ENCODE measurements at places on chromosomes 5 and 9.

DNA sequence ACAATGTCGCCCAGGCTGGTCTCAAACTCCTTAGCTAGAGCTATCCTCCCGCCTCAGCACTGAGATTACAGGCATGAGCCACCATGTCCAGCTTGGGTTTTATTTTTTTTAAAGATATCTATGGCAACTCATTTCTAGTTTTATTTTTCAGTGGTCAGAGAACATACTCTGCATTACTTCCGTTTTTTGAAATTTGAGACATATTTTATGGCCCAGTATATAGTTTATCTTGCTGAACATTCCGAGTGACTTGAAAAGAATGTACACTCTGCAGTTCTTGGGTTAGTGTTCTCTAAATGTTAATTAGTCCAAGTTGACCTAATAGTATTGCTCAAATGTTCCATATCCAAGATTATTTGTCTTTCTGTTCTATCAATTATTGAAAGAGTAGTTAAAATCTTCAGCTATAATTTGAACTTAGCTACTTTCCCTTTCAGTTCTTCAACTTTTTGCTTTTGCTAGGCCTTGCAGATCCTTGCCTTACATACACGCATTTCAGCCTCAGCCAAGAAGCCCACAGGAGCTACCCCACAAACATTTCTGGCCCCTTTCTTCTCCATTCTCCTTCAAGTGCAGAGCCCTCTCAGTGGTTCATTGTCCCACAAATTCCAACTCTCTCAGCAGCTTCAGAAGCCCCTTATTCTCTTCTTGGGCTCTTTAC, 22.3 kb upstream of the SNAPC3 start:
- DNase-seq = no peak

DNA sequence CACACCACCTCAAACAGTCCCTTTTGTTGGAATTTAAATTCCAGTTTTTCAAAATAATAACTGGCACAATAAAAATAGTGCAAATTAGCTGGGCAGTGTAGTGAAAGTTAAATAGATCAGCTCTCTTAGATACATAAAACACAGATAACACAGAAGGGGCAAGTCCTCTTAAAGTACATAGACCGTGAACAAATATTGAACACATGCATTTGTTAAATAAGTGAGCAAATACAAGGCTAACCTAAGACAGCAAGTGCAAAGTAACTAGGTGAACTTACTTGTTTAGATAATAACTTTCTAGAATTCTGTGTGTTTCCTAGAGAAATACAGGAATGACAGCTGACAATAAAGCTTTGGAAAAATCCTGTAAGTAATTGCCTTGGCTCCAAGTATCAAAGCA, 280.1 kb downstream of the DOCK8 start:
- DNase-seq = no peak

GRCh38 chr9:78406146-78406545, 109.2 kb downstream of the PSAT1 start:
- no peak for DNase-seq

GRCh38 chr9:124188331-124189110, 69.2 kb upstream of the NEK6 start:
- no peak for DNase-seq

GRCh38 chr9:136022731-136023409, 61.7 kb upstream of the UBAC1 start:
- no peak for DNase-seq

GRCh38 chr5:142816531-142817430, 46.6 kb downstream of the ARHGAP26 start:
- no peak for DNase-seq

- no peak for DNase-seq
Observed at GRCh38 chr5:95241635-95242034, 43.3 kb downstream of the MCTP1 start.

- DNase-seq = no peak
Observed at GRCh38 chr9:119043996-119044395, 325.2 kb downstream of the BRINP1 start.

- no peak for DNase-seq
Observed at GRCh38 chr9:6793203-6793602, 35.4 kb downstream of the KDM4C start.

- peak; percentile 58 for DNase-seq
Observed at GRCh38 chr5:160399402-160400353, at the start of gene FAM200C. TSS of gene FAM200C (minus strand) at chr5:160400054. CDS start at chr5:160395490, 4,564 bp downstream.

DNA sequence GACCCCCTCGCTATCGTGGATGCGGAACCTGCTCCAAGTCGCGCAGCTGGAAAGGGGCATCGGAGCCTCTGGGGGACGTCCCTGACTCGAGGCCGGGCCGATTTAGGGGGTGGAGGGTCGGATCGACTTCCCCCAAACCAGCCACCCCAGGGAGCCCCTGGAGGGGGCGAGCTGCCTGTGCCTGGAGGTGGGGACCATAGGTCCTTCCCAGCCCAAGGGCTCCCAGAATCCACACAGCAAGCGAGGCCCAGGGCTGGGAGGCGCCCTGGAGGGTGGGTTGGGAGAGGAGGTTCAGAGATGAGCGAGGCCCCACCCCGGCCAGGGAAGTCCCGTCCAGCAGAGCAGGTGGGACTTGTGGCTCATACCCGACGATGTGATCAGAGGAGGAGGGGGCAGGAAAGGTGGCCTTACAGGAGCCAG, 147.6 kb downstream of the GAPVD1 start:
- no peak for DNase-seq

- DNase-seq = no peak
Observed at GRCh38 chr5:67031057-67031443, 165.5 kb downstream of the CD180 start.

DNA sequence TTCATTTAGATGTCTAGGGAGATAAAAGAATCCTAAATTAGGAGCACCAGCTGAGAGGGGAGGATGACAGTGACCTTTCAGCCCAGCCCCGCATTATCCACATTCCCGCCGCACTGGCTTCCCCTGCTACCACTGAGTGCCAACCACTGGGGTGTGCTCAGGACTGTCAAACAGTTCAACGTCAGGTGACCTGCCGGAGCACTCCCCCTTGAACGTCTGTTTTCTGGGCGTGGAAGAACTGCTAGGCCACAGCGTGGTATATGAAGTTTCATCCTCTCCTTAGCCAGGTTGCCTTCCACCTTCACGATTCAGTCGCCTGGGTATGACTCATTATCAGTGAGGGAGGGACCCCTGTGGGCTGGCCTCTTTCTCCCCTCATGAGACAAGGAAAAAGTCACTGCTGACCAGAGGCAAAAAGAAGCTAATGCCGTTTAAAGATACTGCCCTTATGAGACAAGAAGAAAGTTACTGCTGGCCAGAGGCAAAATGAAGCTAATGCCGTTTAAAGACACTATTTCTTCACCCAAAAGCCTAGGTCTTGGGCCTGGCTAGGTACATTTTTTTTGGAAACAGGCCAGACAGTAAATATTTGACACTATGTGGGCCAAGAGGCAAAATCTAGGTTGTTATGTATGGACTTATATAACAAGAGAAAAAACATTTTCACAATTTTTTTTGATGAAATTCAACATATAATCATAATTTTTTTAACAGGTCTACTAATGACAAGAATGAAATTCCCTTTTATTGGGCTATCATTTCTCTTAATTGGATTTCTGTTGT, 4.6 kb downstream of the NMRK1 start:
- peak; percentile 17 for DNase-seq

DNA sequence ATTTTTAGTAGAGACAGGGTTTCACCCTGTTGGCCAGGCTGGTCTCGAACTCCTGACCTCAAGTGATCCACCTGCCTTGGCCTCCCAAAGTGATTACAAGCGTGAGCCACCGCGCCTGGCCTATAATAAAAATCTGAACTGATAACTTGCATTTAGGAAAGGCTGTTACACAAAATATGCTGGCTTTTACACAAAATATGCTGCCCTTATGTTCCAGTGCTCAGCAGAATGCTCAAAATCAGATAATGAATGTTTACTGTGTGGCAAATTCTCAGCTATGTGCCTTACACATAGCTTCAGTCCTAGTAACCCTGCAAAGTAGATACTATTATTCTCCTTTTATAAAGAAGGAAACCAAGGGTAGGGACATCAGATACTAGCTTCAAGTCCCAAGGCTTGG, 141.3 kb upstream of the MSX2 start:
- no peak for DNase-seq

DNA sequence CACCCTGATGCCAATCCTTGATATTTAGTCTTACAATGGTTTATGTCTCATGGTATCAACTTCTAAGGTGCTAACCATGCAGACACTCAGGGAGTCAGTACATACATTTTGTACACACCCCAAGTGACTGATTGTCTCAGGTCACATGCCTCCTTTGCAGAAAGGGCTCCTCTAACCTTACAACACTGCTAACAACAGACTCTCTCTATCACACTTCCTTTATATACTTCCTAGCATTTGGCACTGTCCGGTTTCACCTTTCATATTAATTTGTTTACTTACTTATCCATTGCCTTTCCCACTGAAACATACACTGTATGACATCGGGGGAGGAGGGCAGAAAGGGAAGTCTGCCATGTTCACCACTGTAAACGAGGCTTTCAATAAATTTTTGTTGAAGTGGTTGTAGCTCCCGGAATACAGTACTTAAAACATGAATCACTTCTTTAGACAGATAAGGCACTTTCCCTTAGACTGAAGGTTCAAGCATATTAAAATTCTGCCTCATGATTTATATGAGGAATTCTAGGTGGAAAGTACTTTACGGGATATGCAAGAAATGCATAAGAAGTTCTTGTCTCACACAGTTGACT, 20.6 kb downstream of the EMB start:
- no peak for DNase-seq

DNA sequence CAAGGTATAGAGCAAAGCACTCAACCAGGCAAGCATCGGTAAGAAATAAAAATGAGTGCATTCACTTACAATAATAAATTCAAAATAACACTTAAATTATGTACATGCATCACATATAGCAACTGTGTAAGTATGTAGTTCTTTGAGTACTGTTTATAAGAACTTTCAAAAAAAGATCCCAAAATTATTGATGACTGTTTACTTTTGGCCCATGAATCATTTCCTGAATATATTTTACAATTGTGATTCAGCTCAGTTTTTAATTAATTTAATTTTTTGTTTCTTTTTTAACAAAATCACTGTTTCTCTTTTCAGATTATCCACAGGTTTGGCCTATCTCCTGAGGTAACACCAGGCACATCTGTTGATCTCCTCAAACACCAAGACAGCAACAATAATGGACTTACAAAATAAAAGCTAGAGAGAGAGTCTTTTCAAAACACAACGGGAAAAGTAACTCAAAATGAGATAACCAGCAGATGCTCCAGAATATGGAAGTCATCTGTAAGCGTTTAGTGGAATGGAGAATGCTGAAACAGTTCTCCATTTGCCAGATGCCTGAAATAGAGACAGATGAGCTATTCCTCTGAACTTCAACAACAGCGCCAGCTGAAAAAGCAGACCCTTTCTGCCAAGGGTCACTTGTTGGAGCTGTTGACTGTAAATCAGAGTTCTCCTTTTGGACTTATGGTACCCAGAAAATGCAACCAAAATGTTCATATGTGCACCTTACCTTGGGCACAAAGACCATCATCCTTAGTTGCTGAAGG, 348.6 kb upstream of the RGMB start:
- DNase-seq = no peak

GRCh38 chr5:40046792-40047191, 622.0 kb upstream of the DAB2 start:
- DNase-seq = no peak

- DNase-seq = no peak
Observed at GRCh38 chr5:33072726-33073125, 361.6 kb downstream of the NPR3 start.
